Daoy (cell line): ENCODE measurements at places on chromosomes 2 and 18.

GRCh38 chr2:105890111-105890510 lies 145.4 kb downstream of the NCK2 start:
- no peak for DNase-seq

DNA sequence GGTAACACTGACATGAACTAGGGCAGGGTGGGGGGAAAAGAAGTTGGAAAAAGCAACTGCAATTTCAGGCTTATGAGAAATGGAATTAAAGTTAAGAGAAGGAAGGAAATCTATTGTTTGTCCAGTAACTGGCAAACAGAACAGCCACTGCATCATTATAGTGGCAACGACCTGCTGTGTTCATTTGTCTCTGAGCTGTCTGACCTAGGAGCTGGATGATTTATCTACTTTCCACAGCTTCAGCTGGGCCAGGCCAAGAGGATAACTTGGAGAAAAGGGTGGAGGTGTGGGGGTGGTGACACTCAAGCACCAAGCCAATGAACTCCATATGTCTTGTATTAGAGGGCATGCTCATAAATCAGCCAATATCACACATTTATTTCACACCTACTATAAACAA lies 291.5 kb upstream of the KLHL29 start:
- no peak for DNase-seq

DNA sequence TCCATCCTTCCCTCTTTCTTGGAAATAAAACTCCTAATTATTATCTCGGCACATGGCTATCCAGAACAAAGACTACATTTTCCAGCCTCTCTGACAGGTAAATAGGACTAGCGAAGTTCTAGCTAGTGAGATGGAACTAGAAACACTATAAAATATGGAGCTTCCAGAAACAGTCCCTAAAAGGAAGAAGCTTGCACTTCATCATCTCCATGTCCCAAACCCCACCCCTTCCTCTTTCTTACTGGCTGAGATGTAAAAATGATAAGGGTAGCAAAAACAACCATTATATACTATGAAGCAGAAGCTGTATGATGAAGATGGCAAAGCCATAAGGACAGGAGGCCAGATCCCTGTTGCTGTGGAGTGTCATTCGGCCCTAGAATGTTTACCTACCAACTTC lies 11.7 kb upstream of the ACTR2 start:
- no peak for DNase-seq

- DNase-seq, result no peak
These were observed 73.2 kb downstream of the SUMO1 start for GRCh38 chr2:202165208-202165607.

DNA sequence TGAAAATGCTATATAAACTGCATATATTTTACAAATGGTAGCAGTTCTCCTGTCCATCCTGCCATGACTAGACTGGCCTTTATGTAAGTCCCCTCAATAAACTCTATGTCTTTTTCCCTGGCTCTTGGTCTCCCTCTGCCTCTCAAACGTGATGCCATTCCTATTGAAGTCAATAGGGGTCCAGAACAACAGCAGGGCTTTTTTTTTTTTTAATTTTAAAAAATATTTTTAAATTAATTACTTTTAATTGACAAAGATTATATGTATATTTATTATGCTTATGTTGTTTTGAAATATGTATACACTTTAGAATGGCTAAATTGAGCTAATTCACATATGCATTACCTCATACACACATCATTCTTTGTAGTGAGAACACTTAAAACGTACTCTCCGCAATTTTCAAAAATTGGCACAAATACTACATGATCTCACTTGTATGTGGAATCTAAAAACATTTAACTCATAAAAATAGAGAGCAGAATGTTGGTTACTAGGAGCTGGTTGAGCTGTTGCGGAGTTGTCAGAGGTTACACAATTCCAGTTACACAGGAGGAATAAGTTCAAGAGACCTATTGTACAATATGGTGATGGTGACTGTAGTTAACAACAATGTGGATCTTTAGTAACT lies 123.1 kb downstream of the LRRTM4 start:
- DNase-seq, result no peak

DNA sequence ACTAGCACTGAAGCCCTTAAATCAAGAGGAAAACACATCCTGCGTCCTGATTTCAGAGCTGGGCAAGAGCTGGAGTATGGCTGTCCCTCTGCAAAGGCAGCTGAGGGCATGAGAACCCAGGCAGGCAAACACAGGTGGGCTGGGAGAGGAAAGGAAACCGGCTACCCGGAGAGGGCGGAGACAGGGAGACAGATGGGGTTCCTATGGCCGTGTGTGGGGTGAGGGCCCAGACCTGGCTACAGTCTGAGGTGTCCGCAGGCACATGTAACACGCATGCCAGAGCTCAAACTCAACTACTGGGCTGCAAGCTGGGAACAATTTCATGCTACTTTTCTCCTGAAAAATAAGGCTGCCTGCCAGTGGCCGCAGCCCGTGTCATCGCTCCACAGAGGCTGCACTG lies 2.7 kb downstream of the COPS9 start:
- no peak for DNase-seq

- no peak for DNase-seq
These were observed 83.4 kb downstream of the RAPH1 start for GRCh38 chr2:203451689-203452088.

DNA sequence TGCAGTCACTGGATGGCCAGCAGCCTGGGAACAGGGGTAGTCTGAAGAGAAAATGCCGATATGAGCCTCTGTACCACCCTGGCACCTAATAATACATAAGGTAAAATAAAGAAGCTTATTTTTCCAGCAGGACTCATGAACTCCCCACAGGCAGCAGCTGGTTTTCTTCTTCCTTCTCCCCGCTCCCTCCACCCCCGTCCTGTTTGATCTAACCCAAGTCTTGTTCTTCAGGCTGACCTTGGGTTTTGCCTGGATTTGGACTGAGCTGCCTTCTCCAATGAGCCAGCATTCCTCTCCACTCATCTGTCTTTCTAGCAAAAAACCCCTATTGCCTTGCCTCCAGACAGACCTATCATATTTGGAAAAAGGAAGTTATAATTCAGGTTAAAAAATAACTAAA lies 111.8 kb downstream of the CELF4 start:
- no peak for DNase-seq

- DNase-seq, result peak; percentile 17
These were observed 44.4 kb downstream of the FECH start for GRCh38 chr18:57542126-57542525.

GRCh38 chr2:71602115-71602495 lies 148.7 kb downstream of the DYSF start:
- no peak for DNase-seq

GRCh38 chr2:235723811-235724465 lies 230.1 kb downstream of the AGAP1 start:
- DNase-seq, result no peak

DNA sequence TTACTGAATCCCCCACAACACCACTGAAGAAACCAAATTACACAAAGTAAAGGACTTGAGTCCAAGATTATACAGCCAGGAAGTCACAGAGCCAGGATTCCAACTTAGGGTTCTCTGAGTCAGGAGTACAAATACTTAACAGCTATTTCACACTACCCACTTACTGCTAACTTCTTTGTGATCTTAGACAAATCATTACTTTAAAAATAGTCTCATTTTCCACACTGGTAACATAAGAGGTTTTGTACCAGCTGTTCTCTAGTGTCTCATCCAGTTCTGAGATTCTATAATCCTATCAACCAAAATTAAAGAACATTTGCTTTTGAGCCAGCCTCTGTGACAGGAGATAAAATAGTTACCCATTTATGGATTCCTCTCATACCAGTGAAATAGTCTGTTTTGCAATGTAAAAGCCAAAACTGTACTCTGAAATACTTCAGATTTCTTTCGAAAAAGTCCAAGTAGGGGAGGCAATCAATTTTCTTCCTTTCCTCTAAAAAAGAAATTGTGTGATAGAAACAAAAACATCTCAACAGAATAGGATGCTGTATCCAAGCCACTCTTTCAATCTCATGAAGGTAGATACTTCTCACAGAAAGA lies 157.6 kb downstream of the LRATD1 start:
- DNase-seq, result no peak

DNA sequence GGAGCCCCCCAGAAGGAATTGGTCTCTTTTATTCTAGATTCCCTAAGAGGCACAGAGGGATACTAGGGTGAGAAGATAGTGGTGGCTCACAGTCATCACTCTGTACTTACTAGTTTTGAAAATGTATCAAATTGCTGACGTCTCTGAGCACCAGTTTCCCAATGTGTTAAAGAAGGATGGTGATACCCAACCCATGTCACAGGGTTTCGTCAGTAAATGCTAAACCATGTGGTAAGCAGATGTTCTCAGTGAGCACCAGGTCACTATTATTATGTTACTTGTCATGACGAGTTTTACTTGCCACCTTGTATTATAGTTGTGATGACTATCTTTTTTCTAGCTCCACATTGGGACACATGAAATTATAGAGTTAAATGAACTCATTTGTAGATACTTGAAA lies 54.7 kb downstream of the NEDD4L start:
- DNase-seq, result no peak

- no peak for DNase-seq
These were observed 164.3 kb upstream of the PGAP1 start for GRCh38 chr2:197090742-197091367.

GRCh38 chr2:41764131-41764530 lies 283.7 kb upstream of the PKDCC start:
- DNase-seq, result no peak

DNA sequence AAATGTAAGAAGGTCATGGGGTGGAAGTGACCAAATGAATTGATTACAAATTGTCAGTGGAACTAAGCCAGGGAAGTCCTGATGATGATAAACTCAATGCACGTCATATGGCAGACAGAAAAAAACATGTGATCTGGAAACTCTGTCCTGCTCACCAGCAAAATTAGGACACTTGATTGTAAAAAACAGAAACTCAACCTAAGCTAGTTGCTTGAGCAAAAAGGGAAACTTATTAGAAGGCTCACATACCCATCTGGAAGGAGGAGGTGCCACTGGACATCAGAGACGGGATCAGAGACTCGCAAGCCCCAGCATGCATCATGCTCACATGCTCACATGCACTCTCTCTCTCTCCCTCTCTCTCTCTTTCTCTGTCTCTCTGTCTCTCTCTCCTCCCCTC lies 96.8 kb downstream of the SP3 start:
- DNase-seq, result no peak

DNA sequence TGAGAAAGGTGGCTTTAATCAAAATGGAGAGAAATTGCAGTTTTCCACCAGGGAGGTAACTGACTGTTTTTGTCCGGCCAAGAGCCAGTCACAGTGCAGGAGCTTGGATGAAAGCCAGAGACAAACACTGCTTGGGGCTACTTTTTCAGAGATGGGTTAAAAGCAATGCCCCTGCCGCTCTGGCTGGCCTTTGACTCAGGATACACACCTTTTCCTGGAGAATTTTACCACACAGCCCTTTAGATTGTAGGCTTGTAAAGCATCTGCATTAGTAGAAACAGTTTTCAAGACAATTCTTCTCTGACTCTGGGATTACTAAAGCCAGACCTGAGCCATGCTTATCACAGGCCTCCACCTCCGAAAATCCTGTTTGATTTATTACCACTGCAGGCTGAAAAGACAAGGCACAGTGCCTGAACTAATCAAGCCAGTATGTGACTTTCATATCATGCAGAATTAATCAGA lies 79.7 kb downstream of the CCBE1 start:
- peak; percentile 15 for DNase-seq

- DNase-seq, result no peak
These were observed 70.2 kb downstream of the TMEFF2 start for GRCh38 chr2:192124571-192124970.

DNA sequence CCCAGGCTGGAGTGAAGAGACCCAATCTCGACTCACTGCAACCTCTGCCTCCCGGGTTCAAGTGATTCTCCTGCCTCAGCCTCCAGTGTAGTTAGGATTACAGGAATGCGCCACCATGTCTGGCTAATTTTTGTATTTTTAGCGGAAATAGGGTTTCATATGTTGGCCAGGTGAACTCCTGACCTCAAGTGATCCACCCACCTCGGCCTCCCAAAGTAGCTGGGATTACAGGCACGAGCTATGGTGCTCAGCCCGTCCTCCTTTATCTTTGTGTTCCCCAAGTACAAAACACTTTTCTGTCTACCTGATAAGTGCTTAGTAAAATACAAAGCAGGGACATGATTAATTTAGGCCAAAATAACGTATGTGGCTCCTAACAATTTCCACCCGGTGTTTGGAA lies 91.2 kb upstream of the STK17B start:
- no peak for DNase-seq

DNA sequence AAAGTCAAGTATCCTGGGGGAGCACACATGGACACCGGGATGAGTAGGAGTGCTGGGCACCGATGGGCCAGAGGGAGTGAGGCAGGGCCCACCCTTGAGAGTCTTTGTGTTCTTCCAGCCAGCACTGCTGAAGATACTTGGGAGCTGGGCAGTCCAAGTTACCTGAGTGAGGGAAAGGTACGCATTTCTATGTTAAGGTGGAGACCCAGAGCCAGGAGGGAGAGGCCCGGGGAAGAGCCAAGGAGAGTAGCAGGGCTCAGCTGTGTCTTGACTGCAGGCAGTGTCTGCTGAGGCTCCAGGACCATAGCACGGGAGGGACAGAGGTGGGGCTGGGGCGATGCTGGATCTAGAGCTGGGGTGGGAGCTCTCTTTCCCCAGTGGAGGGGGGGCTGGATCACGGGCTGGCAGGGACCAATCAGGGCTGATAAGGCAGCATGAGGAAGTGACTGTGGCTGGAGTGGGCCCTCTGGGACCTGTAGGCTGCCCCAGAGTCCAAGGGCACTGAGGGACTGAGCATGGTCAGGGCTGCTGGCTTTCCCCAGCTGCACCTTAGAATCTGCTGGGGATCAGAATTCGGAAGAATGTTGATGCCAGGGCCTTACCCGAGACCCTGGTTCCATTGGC lies 289.2 kb downstream of the PHLPP1 start:
- DNase-seq, result no peak

- DNase-seq, result no peak
These were observed 71.7 kb downstream of the HPCAL1 start for GRCh38 chr2:10374362-10374943.

- DNase-seq, result no peak
These were observed 149.5 kb upstream of the RBBP8 start for GRCh38 chr18:22783662-22784076.

DNA sequence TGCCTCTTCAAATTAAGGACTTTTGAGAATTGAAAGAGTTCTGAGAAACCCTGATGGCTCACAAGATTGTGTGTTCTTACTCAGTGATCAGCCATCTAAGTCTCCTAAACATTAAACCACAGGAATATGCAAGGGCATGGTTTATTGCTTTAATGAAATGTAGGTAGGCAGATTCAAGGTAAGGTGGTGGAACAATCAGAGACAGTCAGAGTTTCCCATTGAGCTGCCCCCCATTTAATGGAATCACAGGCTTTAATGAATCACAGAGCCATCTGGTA lies 107.8 kb upstream of the LRATD1 start:
- no peak for DNase-seq
